ENCODE measurements at places on chromosomes 16 and 17. TPM values are rescaled to one million over a fixed set of nuclear protein-coding genes. Genes with fewer than 3 reads are reported as not detected.

- H3K36me3 ChIP-seq, result no peaks in the 10 kb centered on the region
- no peaks in the 10 kb centered on the region for H3K27me3 ChIP-seq
- H3K4me1 ChIP-seq, result no peaks in the 10 kb centered on the region
- peak; percentile 37 for DNase-seq
These were observed 92.8 kb downstream of the AMFR start for GRCh38 chr16:56332464-56333079.

- no peaks in the 10 kb centered on the region for H3K36me3 ChIP-seq
- H3K27me3 ChIP-seq, result peaks cover 10% of the 10 kb centered on the region
- no peaks in the 10 kb centered on the region for H3K4me1 ChIP-seq
- H3K4me3 ChIP-seq, result no peak overlapping the region
- no peak overlapping the region for H3K27ac ChIP-seq
These were observed 224.2 kb downstream of the ENGASE start for GRCh38 chr17:79298799-79299198.

DNA sequence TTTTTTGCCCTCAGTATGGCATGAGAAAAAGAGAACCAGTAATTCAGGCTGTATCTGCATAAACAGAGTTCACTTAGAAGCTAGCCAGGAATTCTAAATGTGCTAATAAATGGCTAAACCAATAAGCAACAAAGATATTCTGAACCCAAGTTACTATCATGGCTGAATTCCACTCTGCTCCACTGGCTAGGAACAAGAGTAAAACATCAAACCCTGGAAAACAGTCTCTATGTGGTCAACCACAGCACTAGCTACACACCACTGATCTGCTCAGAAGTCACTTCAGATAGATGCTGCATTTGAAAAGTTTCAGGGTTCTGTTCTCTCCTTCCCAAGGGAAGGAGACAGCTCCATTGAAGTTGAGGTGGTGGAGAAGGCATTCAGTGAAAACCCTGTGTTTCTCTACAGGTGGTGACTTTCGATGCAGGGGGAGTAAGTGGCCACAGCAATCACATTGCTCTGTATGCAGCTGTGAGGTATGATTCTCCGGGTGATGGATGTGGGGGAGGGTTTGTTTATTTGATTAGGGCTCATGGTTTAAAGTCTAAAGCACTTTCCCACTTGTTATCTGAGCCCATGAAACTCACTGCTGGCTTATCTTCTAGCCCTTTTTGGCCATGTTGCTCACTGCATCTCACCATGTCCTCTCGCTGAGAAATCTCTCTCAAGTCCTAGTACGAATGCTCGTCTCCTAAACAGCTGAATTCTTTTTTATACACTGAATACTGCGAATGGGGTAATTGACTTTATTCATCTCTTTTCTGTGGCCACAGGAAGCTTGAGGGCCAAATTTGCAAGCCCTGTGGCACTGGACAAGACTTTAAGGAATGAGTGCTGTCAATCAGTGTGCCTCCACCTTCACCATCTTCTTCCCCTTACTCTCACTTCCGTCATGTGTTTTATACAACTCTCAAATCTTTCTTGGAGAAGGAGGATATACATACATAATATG, 39.9 kb downstream of the CENPV start:
- no peaks in the 10 kb centered on the region for H3K27me3 ChIP-seq
- DNase-seq, result no peak

- H3K27me3 ChIP-seq, result no peaks in the 10 kb centered on the region
- H3K27ac ChIP-seq, result no peak overlapping the region
- DNase-seq, result no peak
- H3K4me3 ChIP-seq, result no peak overlapping the region
- H3K36me3 ChIP-seq, result no peaks in the 10 kb centered on the region
- no peaks in the 10 kb centered on the region for H3K4me1 ChIP-seq
These were observed 21.7 kb upstream of the SMURF2 start for GRCh38 chr17:64683796-64684195.

INPP5K gene
- total RNA-seq, result 16.5 TPM

SGSM2 gene
- 37.7 TPM for total RNA-seq

DNA sequence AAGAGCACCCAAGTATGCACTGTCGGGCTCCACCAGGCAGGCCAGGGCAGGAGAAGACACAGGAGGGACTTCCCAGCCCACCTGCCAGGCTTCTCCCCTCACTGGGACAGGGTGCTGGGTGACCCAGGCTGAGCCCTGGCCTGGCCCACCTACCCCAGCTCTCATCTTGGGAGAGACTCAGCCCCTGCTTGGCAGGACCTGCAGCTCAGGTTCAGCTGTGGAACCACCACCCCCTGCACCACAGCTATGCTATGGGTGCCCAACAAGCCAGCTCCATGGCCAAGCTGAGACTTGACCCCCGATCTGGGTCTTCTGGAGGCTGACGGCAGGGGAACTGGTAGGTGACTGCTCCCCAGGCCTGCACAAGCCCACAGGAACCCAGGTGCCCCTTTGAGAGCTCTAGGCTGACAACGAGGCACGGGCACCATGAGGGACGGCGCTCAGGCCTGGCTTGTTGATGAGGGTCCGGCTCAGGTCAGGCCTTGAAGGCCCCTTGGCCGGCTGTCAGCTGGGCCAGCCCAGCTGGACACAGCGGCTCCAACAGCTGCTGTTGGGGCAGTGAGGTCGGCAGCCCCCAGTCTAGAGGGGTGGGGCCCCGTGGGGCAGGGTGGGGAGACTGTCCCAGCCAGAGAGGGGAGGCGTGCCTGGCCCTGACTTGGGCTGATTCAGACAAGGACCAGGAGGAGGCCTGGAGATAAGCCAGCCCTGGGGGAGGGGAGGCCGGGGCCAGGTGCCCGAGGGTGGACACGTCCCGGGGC, 4.6 kb downstream of the RPUSD1 start:
- H3K4me1 ChIP-seq, result peaks cover 2% of the 10 kb centered on the region
- no peak overlapping the region for H3K27ac ChIP-seq

GRCh38 chr16:85640254-85640558, 27.1 kb downstream of the GSE1 start:
- no peaks in the 10 kb centered on the region for H3K36me3 ChIP-seq
- no peak overlapping the region for H3K4me3 ChIP-seq
- no peak overlapping the region for H3K27ac ChIP-seq
- H3K4me1 ChIP-seq, result peaks cover 13% of the 10 kb centered on the region

GRCh38 chr16:67163164-67163998, 1.2 kb upstream of the HSF4 start:
- H3K27ac ChIP-seq, result no peak overlapping the region
- peaks cover 55% of the 10 kb centered on the region for H3K27me3 ChIP-seq
- peaks cover 46% of the 10 kb centered on the region for H3K4me1 ChIP-seq
- peaks cover 22% of the 10 kb centered on the region for H3K36me3 ChIP-seq
- H3K4me3 ChIP-seq, result peak overlapping the region; percentile 44
- peak; percentile 61 for DNase-seq

CHST6 gene
- total RNA-seq, result not detected

- peaks cover 2% of the 10 kb centered on the region for H3K36me3 ChIP-seq
- H3K27ac ChIP-seq, result no peak overlapping the region
- no peak for DNase-seq
- H3K27me3 ChIP-seq, result no peaks in the 10 kb centered on the region
- H3K4me3 ChIP-seq, result peak overlapping the region; percentile 95
- H3K4me1 ChIP-seq, result peaks cover 25% of the 10 kb centered on the region
These were observed 1.3 kb upstream of the ACLY start for GRCh38 chr17:41919840-41920579.

SULT1A2 gene
- 0.81 TPM for total RNA-seq

DNA sequence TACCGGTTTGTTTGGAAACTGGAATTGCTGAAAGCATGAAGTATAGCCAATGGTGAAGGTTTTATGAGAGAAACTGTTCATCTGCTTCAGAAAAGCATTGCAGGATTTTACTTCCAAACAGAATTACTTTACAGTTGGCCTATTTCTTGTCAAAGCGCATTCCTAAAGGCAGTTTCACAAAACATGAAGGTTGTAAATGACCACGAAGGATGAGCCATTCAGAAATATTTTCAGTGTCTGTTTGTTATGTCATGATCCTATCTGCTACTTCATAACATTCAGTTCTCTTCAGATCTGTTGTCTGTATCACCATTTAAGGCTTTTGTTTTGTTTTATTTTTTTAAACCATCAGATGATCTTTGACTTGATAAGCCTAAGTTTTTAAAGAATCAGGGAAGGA, 45.7 kb downstream of the AATF start:
- DNase-seq, result no peak
- H3K4me1 ChIP-seq, result peaks cover 6% of the 10 kb centered on the region
- H3K27me3 ChIP-seq, result no peaks in the 10 kb centered on the region
- peaks cover 60% of the 10 kb centered on the region for H3K36me3 ChIP-seq
- no peak overlapping the region for H3K27ac ChIP-seq

- H3K36me3 ChIP-seq, result peaks cover 22% of the 10 kb centered on the region
- H3K27me3 ChIP-seq, result no peaks in the 10 kb centered on the region
- no peaks in the 10 kb centered on the region for H3K4me1 ChIP-seq
- peak; percentile 24 for DNase-seq
- no peak overlapping the region for H3K27ac ChIP-seq
These were observed 14.9 kb upstream of the DDX19A start for GRCh38 chr16:70331588-70332358.

- peak overlapping the region; percentile 17 for H3K4me3 ChIP-seq
- H3K4me1 ChIP-seq, result peaks cover 22% of the 10 kb centered on the region
- DNase-seq, result peak; percentile 59
- H3K27me3 ChIP-seq, result no peaks in the 10 kb centered on the region
- peaks cover 31% of the 10 kb centered on the region for H3K36me3 ChIP-seq
These were observed 3.1 kb downstream of the RNF227 start for GRCh38 chr17:7912927-7913524.

DNA sequence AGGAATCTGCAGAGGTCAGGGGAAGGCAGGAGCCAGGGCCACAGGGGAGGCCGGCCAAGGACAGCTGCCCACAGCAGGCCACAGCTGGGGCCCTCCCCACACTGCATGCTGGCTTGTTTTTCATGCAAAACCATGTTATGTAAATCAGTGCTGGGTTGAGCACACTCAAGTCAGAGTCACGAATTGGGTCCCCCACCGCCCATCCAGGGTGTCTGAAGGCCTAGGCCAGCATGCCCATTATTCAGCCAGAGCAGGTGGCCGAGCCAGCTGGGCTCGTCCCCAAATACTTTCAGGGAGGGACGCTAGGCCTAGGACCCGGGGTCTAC, 51.2 kb upstream of the TOB1 start:
- no peaks in the 10 kb centered on the region for H3K36me3 ChIP-seq
- no peaks in the 10 kb centered on the region for H3K27me3 ChIP-seq
- H3K27ac ChIP-seq, result no peak overlapping the region
- no peak for DNase-seq

DNA sequence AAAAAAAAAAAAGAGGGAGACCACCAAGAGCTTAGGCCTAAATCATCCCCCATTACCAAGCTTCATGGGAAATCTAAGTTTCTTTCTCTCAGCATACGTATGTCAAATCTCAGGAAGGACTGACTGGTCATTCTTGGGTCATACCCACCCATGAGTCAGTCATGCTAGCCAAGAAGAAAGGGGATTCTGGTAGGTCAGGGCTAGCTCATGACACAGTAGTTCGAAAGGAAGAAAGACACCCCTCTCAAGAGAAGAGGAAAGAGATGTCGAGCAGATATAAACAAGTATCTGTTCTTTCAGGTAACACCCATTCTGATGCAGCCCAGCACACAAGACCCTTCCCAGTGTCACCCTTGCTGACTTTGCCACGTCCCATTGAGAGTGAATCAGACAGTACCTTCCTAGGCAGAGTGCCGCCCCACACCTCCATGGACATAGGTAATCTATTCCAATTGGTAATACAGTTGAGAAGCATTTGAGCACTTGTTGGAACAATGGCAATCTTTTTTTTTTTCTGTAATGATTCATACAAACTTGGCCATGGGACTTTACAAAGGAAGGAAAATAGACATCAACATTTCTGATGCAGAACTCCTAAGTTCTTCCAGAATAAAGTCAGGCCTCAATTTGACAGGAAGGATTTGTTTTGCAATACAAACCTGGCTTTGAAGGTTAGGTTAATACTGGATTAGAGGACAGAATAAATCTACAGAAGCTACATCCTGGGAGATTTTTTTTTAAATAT, 38.2 kb downstream of the COPRS start:
- no peak for DNase-seq
- no peaks in the 10 kb centered on the region for H3K4me1 ChIP-seq
- no peak overlapping the region for H3K27ac ChIP-seq
- H3K27me3 ChIP-seq, result peaks cover 4% of the 10 kb centered on the region
- no peak overlapping the region for H3K4me3 ChIP-seq
- no peaks in the 10 kb centered on the region for H3K36me3 ChIP-seq

DNA sequence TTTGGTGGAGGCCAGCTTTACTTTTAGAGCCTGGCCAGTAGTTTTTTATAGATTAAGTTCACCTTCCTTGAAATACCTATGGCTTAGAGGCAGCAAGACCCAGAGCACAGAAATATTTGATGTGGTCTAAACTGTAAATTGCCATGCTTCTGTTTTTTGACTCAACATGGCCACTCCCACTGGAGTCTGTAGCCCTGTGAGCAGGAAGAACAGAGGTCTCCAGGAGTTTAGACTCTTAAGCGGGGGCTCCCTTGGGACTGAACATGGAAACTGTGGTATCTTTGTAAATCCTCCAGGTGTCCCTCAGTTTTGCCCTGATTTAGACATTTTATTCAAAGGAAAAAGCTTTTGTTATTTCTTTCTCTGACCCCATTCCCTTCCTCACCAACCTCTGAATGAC, 145.6 kb downstream of the FTO start:
- no peak overlapping the region for H3K27ac ChIP-seq
- DNase-seq, result no peak
- H3K4me1 ChIP-seq, result peaks cover 8% of the 10 kb centered on the region
- H3K4me3 ChIP-seq, result no peak overlapping the region

ACSM3 gene
- total RNA-seq, result 16.1 TPM

DNA sequence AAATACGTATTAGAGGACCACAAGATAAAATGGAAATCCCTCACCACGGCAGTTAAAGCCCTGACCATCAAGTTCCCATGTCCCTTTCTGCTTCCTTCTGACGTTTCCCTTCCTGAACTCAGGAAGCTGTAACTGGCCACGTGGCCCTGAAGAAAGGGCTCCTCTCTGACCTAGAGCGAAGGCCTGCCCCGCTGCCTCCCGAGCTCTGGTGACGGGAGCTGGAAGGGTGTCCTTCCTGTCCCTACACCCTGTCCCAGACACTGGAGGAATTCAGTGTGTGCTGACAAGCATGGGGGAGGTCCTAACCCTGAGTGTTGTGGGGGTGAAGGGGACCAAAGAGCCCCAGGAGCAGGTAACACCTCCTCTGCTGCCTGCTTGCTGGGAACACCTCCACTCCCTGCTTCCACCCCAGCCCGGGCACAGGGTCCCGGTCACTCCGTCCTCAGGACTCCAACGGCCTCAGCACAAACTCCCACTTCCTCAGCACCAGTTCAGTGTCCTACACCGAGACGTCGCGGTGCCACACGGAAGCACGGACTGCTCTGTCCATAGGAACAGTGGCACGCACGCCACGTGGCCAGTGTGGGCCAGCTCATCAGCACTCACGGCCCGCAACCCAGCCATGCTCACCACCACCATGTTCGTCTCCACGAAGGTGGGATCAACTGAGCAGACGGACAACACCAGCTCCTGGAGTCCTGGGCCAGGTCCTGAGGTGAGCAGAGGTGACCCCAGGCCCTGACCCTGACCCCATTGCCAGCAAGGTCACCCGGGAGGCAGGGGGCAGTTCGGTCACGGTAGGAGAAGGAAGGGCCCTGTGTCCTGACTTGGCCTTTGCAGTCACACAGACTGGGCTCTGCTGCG, 16.9 kb downstream of the TMEM235 start:
- peaks cover 26% of the 10 kb centered on the region for H3K4me1 ChIP-seq
- no peaks in the 10 kb centered on the region for H3K36me3 ChIP-seq
- H3K4me3 ChIP-seq, result no peak overlapping the region

- no peak overlapping the region for H3K4me3 ChIP-seq
- DNase-seq, result no peak
- no peak overlapping the region for H3K27ac ChIP-seq
- peaks cover 2% of the 10 kb centered on the region for H3K4me1 ChIP-seq
These were observed 9.7 kb downstream of the VASN start for GRCh38 chr16:4381072-4381934.

GRCh38 chr17:73262676-73263642, 1.3 kb upstream of the CPSF4L start:
- DNase-seq, result no peak
- no peaks in the 10 kb centered on the region for H3K27me3 ChIP-seq
- no peak overlapping the region for H3K27ac ChIP-seq
